ENCODE measurements at places on chromosomes 2 and 18. TPM values are rescaled to one million over a fixed set of nuclear protein-coding genes. Genes with fewer than 3 reads are reported as not detected.

The KIF1A gene
- total RNA-seq, result 8.9 TPM

The REV1 gene
- total RNA-seq, result 83.9 TPM

The TMEM178A gene
- 4.9 TPM for total RNA-seq

The KLHL30 gene
- total RNA-seq, result 58.4 TPM

Measured in tongue (tissue), 3 donors.